Adrenal gland (tissue), 19 donors: ENCODE measurements at places on chromosomes 13 and 19. TPM values are rescaled to one million over a fixed set of nuclear protein-coding genes. Genes with fewer than 3 reads are reported as not detected.

CPB2 gene
- not detected for total RNA-seq

ZNF780A gene
- total RNA-seq = 19.3 TPM

DIAPH3 gene
- not detected for total RNA-seq

PIH1D1 gene
- 87.2 TPM for total RNA-seq

CACNA1A gene
- total RNA-seq = 2.8 TPM

PLIN5 gene
- total RNA-seq = 11.5 TPM

DNA sequence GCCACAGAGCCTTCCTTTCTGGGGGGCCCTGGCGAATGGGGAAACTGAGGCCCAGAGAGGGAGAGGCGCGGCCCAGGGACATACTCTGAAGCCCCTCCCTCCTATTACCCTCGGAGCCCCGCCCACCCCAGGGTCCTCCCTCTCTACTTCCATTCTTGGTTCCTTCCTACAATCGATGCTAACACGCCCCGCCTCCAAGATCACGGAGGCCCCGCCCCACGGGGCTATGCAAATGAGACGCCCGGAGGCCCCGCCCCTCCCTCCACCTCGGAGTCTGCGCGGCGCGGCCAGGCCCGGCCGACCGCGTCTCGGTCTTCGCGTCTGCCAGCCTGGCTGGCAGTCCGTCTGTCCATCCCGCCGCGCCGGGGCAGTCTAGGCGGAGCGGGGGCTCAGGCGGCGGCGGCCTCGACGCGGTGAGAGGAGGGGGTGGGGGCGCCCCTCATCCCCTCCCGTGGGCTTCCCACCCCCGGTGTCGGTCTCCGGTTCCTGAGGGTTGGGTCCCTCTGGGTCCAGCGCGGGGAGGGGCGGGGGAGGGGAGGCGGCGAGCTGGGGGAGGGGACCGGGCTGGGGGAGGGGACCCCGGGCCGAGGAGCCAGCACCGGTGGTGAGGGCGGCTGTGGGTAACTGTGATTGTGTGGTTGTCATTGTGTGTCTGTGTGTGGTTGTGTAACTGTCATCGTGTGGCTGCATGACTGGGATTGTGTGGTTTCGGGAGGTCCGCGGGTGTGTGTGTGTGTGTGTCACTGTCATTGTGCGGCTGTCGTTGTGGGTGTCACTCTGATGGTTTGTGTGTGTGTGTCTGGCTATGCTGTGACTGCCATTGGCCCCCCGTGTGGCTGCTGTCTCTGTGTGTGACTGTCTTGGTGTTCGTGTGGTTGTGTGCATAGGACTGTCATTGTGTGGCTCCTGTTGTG, at the start of gene PLPPR2:
PLPPR2 (plus strand) TSS at position 273 of the 914 bp plus-strand sequence. CDS start 2,242 bp downstream, outside the sequence.
- peak; percentile 93 for DNase-seq

DNA sequence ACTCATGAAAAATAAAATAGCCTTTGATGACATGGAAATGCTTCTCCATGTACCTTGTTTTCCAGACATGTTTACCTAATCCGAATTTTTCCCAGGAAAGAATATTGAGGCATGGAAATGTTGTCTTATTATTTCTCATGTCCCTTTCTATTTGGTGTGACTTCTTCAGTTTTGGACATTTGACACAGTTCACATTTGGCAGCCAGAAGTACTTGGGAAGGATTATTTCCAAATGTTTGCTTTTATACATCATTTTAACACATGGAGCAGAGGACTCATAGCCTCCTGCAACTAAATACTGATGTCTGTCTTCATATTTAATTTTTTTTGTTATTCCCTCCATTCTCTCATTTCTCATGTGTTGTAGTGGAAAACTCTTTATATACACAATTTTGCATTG, 94.3 kb downstream of the POSTN start:
- DNase-seq = no peak

- no peak for DNase-seq
These were observed 140.0 kb downstream of the DACH1 start for GRCh38 chr13:71727042-71727441.

DNA sequence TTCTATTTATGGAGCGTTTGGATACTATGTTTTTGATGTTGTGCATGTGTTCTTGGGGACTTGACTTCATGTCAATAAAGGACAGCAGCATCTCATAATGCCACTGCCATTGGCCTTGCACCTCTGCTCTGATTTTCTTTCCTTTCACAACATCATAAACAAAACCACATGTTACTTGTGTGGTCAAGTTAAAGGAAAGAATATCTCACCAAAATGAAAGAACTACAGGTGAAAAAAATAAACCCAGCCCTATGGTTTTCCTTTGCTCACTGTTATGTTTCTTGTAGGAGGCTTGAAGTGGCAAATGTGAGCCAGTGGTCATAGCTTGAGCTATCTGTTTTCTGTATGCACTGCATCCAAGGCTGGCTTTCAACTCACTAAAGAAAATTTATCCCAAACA, 240.4 kb downstream of the KCNRG start:
- DNase-seq = no peak

DNA sequence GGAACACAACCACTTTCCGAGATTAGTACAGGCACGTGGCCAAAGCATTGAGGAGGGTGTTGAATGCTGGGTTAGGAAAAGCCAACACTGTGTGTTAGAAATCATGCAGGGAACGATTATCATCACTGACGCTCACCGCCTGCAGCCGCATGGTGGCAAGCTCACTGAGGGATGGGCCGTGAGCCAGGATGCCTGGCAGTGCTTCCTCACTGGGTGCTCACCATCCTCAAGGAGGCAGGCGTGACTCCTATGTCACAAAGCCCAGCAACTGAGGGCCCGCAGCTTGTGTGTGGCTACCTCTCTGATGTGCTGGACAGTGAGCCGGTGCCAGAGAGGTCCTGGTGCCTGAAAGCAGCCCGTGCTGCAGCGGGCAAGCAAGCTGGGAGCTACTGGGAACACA, 30.4 kb upstream of the TIMM44 start:
- DNase-seq = no peak

DNA sequence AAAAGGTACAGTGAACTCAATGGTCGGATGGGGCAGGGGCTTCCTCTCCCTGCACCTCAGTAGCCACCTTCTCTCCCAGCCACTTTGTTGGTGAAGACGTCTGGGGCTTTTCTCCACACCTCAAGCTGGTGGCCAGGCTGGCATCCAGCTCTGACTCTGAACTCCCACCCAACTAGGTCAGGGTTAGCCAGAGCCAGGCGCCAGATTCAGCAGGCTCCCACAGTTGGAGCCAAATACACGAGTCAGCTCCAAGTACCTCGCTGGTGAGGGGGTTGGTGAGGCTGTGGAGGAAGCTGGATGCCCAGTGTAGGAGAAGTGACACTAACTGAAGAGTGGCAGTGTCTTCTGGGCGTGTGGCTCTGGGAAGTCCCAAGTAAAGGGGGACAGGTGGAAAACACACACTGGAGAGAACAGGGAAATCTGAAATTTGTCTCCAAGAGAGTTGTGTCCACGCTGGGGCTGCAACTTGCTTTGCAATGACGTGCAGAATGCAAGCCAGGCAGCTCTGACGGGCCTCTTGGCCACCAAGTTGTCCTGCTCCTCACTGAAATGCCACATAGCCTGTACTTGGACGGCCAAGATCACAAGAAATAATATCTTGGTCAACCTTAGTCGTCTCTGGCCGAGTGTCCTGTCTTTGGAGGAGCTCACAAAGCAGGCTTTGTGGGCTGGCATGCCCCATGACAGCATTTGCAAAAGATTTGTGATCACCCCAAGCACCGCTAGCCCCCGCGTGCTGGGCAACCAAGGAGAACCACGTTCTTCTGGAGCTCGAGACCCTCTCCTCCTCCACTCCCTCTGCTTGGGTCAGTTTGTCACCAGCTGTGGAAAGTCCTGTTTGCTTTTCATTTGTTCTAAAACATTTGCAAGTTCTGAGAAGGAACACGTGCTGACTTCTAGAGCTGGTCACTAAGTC, 18.1 kb downstream of the SLC7A1 start:
- DNase-seq = peak; percentile 71

DNA sequence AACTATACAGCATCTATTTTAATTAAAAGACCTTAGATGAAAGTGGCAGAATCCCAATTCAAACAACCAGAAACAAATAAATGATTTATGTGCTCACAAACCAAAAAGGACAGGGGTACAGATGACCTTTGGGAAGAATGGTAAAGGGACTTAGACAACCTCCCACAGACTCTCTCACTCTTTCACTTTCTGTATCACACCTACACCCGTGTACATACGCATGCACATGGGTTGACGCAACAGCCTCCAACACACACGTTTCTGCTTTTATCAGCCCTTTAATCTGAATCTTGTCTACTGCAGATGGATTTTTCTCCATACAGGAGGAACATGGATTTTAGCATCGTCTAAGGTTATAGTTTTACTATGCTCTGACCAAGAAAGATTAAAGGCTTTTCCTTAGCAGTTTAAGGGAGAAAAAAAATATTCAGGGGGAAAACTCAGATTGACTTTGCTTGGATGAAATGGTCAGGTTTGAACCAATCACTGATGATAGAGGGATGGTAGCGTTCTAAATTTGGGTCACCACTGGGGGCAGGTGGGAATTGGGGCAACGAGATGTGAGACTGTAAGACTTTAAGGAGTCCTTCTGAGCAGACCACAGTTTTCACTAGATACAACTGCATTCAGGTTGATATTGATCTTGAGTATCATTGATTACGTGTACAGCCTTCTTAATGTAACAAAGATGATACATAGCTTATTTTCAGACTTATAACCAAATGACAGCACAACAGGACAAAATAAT, 166.1 kb downstream of the ITGBL1 start:
- DNase-seq = no peak

DNA sequence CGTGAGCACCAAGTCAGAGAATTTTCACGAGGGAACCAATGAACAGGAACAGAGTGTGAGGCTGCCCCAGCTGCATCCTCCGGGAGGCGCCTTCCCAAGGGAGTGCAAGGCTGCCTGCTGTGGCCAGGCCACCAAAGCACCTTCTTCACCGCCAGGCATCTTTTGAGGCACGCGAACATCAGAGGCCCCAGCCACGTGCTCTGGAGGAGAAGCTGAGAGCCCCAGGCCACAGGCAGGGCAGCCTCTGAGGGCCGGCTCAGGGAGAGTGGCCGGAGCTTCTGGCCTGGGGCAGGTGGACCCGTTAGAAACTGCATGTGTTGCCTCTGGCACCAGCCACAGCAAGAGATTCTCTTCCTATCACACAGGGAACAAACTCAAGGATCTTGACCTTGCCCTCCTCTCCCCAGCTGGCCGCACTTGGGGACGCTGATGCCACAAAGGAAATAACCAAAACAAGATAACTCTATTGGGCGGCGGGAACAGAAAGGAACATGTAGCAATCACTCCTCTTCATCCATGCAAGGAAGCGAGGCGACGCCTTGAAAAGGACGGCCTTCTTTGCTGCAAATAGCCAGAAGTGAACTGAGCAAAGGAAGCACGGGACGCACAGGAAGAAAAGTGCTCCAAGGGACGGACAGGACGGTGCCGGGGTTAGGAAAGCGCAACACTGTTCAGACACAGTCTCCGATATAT, 19.9 kb downstream of the GAS6 start:
- peak; percentile 30 for DNase-seq

DNA sequence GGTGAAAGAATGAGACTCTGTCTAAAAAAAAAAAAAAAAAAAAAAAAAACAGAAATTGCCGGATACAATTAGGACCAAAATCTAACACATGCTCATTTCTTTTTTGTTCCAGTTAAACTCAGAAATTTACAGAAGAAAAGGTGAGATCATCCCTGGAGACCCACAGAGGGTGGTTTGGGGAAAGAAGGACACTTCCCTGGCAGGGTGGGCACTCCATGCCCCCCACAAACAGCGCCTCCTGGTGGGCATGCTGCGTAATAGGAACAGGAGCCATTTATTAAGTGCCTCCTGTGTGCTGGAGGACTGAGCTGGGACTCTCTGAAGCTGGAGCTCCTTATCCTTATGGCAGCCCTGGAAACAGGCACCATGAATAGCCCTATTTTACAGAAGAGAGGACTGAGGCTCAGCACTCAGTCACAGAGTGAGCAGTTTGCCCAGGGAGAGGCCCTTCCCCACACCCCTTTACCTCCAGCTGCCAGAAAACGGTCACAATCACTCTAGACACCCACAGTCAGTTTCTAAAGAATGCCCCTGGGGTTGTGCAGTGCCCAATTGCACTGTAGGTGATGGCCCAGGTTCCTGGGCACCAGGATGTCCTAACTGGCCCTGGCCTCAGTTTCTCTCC, 10.1 kb downstream of the C19orf38 start:
- no peak for DNase-seq

GRCh38 chr13:76724421-76724820, 161.8 kb downstream of the KCTD12 start:
- DNase-seq = no peak
